ENCODE measurements at places on chromosomes 3 and 15.

DNA sequence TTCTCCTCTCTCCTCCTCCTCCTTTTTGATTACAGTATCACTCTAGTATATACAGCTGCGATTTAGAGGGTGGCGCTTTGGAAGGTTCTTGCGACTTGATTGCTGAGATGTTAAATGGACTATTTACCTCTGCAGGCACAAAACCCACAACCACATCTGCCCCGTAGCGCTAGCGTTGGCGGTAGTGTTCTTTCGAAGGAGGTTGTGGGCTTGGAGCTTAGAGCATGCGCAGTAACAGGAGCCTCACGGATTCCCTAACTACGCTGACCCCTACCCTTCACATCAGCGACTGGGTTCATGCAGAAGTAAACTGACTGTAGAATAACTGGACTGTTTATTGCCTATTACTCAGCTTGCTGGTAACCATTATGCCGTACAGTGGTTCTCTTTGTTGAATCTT lies 58.0 kb downstream of the CGGBP1 start:
- no peak for DNase-seq

- no peak for DNase-seq
Measured at GRCh38 chr3:132966374-132966773, 71.8 kb upstream of the TMEM108 start.

DNA sequence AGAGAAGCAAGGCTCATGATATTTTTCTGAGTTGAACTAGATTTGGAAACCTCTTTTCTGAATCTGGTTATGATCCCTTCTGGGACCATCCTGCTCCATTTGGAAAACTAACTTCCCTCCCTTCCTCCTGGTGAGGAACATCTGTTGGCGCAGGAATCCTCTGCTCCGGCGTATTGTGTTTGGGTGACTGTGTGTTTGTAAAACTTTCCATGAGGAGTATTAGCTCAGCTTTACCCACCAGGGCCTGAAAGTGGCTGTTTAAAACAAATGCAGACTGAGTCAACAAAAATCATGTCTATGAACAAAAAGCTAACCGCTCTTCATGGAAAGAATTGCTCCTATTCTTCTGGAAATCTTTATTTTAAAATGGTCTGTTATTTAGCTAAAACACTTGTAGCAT lies 17.7 kb downstream of the STARD9 start:
- no peak for DNase-seq

- no peak for DNase-seq
Measured at GRCh38 chr15:80530737-80531365, 126.7 kb downstream of the ARNT2 start.

Data from T-helper 22 cell (primary cell).